ENCODE measurements at places on chromosomes 12 and 14. TPM values are rescaled to one million over a fixed set of nuclear protein-coding genes. Genes with fewer than 3 reads are reported as not detected.

DNA sequence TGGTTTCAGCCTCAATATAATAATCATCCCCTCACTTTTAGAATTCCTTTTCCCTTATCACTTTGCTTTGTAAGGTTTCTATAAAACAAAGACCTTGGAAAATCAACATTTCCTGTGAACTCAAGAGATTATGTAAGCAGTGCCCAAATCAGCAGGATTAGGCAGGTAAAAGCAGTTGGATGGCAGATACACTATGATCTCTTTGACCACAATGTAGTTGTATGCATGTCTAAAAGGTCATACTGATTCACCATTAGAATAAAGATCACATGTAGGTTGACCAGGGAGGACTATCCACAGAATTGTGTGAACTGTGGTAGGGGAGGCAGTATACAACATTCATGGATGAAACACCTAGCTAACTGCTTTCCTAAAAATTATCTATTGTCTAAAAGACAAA, 57.5 kb downstream of the DENND5B start:
- H3K36me3 ChIP-seq: peaks cover 11% of the 10 kb centered on the region
- no peak for DNase-seq
- no peaks in the 10 kb centered on the region for H3K27me3 ChIP-seq
- H3K4me3 ChIP-seq: no peak overlapping the region

DNA sequence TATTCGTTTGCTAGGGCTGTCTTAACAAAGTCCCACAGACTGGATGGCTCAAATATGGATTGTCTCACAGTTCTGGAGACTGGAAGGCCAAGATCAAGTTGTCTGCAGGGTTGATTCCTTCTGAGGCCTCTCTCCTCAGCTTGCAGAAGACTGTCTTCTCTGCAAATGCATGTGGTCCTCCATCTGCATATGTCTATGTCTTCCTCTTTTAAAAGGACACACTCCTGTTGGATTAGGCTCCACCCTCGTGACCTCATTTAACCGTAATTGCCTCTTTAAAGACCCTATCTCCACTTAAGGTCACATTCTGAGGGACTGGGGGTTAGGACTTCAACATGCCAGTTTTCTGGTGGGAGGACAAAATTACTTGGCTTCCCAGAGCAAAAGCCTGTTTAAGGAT, 123.3 kb downstream of the SLC38A6 start:
- H3K36me3 ChIP-seq: peaks cover 7% of the 10 kb centered on the region
- no peak for DNase-seq
- peak overlapping the region; percentile 60 for H3K4me3 ChIP-seq
- H3K4me1 ChIP-seq: peaks cover 47% of the 10 kb centered on the region
- H3K27me3 ChIP-seq: no peaks in the 10 kb centered on the region
- peak overlapping the region; percentile 98 for H3K27ac ChIP-seq

DNA sequence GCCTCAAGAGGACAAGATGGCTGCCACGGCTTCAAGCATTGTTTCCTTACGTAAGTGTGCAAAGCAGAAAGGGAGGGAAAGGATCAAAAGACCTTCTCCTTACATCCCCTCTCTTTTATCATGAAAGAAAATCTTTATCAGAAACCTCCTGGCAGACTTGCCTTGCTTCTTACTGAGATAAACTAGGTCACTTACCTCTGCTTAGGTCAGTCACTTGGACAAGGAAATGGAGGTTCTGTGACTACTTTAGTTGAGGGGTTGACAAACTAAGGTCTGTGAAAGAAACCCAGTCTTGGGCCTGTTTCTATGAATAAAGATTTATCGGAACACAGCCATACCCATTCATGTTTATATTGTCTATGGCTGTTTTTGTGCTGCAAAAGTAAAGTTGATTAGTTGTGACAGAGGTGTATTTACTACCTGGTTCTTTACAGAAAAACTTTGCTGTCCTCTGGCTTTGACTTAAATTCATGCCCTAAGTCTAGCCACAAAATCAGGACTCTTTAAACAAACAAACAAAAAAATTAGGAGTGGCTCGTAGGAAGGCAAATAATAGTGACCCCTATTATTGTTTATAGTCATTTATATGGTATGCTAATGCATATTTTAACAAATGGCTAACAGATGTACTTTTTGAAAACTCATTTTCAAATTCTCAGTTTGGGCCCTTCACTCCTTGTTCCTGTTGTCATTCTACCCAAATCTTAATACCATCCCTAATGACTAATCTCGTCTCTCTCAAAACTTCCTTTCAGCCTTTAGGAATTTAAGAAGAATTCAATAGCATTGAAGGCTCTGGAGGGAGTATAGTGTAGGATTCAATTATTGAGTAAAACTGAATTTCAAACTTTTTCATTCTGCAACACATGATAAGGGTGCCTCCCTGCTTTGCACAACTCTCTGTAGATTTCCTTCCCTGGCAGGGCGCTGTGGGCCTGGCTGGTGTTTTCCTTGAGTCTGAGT, 42.0 kb upstream of the ATP2B1 start:
- H3K36me3 ChIP-seq: no peaks in the 10 kb centered on the region
- H3K27ac ChIP-seq: peak overlapping the region; percentile 77
- peaks cover 19% of the 10 kb centered on the region for H3K4me1 ChIP-seq
- DNase-seq: no peak
- H3K27me3 ChIP-seq: no peaks in the 10 kb centered on the region
- H3K4me3 ChIP-seq: no peak overlapping the region

The WNT1 gene
- not detected for total RNA-seq

The TSPAN8 gene
- total RNA-seq: not detected

- peaks cover 20% of the 10 kb centered on the region for H3K4me1 ChIP-seq
- no peak overlapping the region for H3K4me3 ChIP-seq
- no peaks in the 10 kb centered on the region for H3K36me3 ChIP-seq
- H3K27me3 ChIP-seq: peaks cover 25% of the 10 kb centered on the region
- peak; percentile 73 for DNase-seq
Measured at GRCh38 chr12:3046441-3047200, 30.6 kb upstream of the TSPAN9 start.

DNA sequence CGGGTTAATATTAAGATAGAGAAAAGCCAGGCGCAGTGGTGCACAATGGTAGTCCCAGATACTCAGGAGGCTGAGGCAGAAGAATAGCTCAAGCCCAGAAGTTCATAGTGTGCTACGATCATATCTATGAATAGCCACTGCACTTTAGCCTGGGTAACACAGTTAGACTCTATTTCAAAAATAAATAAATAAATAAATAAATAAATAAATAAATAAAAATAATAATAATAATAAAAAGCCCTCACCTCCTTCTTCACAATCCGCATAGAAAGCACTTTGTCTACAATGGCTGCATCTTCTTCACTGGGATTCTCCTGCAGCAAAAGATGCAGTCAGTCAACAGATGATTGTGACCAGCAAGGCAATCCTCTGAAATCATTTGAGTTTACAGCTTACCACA, 31.5 kb upstream of the SUPT16H start:
- H3K27ac ChIP-seq: no peak overlapping the region
- H3K4me1 ChIP-seq: no peaks in the 10 kb centered on the region
- H3K36me3 ChIP-seq: peaks cover 99% of the 10 kb centered on the region

The PROX2 gene
- total RNA-seq: not detected

- peaks cover 64% of the 10 kb centered on the region for H3K36me3 ChIP-seq
- H3K4me1 ChIP-seq: peaks cover 11% of the 10 kb centered on the region
- no peak for DNase-seq
- no peaks in the 10 kb centered on the region for H3K27me3 ChIP-seq
Measured at GRCh38 chr14:35147711-35148110, 25.4 kb downstream of the PRORP start.

The DPF3 gene
- 2.1 TPM for total RNA-seq

DNA sequence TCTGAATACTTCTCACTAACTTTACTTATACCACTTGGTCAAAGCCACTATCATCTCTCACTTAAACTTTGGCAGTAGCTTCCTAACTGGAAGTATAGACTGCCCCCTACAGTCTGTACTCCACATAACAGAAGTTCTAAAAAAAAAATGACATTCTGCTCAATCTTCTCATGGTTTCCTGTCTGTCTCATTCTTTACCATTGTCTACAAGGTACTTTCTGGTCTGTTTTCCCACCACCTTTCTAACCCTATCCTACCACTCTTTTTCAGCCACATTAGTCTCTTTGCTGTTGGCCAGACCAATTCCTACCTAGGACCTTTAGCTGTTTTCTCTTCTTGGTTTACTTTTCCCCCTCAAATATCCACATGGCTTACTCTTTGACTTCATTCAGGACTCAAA, 14.7 kb downstream of the CPSF6 start:
- H3K4me3 ChIP-seq: no peak overlapping the region
- H3K36me3 ChIP-seq: peaks cover 41% of the 10 kb centered on the region
- peak; percentile 62 for DNase-seq

DNA sequence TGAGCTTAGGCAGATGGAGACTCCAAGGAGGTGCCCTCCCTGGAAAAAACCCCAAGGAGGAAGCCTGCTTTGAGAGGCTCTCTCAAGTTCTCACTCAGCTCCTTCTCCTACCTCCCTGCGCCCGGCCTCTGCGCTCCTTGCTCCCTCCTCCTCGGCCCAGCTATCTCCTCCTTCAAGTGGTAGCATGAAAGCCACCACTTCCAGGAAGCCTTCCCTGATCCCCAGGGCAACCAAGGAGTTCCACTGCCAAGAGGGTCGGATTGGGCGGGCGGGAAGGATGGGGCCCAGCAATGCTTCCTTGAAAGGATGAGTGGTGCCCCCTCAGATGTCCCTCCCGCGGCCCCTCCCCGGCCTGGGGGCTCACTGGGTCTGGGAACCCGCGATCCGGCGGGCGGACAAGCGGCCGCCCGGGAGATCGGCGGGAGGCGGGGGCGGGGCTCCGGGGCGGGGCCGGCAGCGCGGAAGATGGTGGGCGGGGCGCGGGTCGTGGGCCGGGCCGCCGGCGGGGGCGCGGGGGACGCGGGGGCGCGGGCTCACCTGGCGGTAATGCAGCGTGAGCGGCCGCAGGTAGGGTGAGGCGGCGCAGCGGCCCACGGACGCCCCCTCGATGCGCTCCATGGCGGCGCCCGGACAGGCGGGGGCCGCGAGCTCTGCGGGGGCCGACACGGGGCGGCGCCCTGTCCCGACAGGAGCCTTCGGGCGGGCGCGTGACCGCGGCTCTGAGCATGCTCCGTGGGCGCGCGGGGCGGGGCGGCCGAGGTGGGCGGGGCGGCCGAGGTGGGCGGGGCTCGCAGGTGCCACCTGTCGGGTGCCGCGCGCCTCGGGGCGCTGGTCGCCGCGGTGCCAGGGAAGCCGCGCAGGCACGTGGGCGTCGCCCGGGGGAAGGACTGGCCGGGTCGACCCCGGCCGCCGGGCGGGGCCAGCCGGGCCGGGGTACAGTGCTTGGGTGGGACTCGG, at the start of gene NUDT14:
NUDT14 (minus strand) TSS at position 721 of the 957 bp plus-strand sequence; CDS start at position 618, 103 bp downstream.
- H3K27ac ChIP-seq: no peak within 1 kb of the TSS
- no peaks in the 10 kb centered on the region for H3K36me3 ChIP-seq
- peaks cover 22% of the 10 kb centered on the region for H3K27me3 ChIP-seq
- H3K4me1 ChIP-seq: no peaks in the 10 kb centered on the region
- peak; percentile 72 for DNase-seq
- H3K4me3 ChIP-seq: peak within 1 kb of the TSS; percentile 69

DNA sequence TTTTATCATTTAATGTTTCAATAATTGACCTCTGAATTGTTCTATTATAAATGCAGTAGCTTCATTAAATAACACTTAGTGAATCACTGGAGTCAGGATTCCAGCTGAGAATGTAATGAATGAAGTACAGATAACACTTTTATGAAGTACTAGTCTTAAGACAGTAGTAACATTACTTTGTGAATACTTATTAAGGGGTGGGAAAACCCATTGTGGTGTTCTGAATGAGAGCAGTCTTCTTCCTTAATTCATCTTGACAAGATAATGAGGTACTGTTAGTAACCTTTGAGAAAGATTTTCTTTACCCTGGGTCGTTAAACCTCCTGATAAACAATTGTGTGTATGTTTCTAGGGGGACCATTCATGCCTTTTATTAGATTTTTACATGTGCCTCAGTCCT, 12.7 kb downstream of the NUP107 start:
- no peaks in the 10 kb centered on the region for H3K4me1 ChIP-seq
- H3K4me3 ChIP-seq: no peak overlapping the region
- no peak overlapping the region for H3K27ac ChIP-seq
- H3K36me3 ChIP-seq: peaks cover 88% of the 10 kb centered on the region

DNA sequence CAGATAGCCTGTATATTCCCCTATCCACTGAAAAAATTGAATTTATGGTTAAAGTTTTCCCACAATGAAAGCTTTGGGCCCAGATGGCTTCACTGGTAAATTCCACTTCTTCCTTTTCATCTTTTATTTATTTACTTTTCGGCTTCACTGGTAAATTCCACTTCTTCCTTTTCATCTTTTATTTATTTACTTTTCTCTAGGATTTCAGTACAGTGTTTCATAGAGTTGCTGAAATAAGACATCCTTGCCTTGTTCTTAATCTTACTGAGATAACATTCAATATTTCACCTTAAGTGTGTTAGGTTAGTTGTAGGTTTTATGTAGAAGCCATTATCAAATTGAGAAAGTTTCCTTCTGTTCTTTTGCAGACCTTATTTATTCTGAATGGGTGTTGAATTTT, 18.9 kb upstream of the KLRG1 start:
- no peak overlapping the region for H3K4me3 ChIP-seq
- no peaks in the 10 kb centered on the region for H3K36me3 ChIP-seq
- DNase-seq: no peak
- no peaks in the 10 kb centered on the region for H3K27me3 ChIP-seq
- no peaks in the 10 kb centered on the region for H3K4me1 ChIP-seq

The ANO2 gene
- total RNA-seq: not detected

DNA sequence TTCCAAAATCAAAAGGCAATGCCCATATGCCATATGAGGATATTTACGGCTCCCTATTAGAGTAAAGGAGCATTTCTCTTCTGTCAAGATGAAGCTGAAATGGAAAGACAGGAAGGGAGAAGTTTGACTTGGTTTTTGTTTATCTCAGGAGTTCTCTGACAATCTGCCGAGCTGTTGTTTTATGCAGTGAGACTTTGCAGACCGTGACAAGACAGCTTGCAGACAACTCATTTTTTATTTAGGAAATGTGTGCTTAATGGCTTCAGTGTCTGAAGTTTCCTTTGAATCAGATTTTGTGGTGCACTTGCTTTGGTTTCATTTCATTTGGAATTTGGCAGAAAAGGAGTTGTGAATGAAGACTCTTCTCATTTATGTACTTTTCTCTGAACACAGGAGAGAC, 145.4 kb downstream of the C12orf50 start:
- H3K36me3 ChIP-seq: no peaks in the 10 kb centered on the region
- no peak for DNase-seq
- H3K4me3 ChIP-seq: peak overlapping the region; percentile 50
- peak overlapping the region; percentile 18 for H3K27ac ChIP-seq

DNA sequence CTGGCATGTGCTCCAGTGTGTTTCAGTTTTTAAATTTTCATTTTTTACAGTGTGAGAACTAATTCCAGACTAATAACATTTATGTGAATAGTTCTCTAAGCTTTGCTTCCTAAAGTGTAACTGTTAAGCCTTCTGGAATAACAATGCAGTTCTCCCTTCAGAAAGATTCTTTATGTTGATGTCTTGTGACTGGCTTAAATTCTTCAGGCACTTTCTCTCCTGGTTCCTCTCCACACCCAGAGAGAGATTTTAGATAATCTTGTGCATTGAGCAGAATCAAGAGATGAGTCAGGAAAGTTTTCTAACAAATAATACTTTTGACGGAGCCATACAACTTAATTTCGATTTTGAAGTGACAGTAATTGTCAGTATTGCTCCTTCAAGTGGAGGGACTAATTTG, 118.5 kb downstream of the RAD51B start:
- H3K4me1 ChIP-seq: peaks cover 55% of the 10 kb centered on the region
- DNase-seq: no peak
- H3K36me3 ChIP-seq: no peaks in the 10 kb centered on the region
- no peak overlapping the region for H3K4me3 ChIP-seq
- H3K27ac ChIP-seq: no peak overlapping the region

Data from MCF 10A (cell line).